CD4-positive, alpha-beta T cell treated with Interferon alpha-2 for 1 hour (primary cell): ENCODE measurements at places on chromosomes 12 and 14.
A peak's percentile ranks its signal among the peaks of the same experiment; 100 is the strongest.

- DNase-seq, result no peak
These were observed 28.7 kb downstream of the PPM1A start for GRCh38 chr14:60277605-60278190.

DNA sequence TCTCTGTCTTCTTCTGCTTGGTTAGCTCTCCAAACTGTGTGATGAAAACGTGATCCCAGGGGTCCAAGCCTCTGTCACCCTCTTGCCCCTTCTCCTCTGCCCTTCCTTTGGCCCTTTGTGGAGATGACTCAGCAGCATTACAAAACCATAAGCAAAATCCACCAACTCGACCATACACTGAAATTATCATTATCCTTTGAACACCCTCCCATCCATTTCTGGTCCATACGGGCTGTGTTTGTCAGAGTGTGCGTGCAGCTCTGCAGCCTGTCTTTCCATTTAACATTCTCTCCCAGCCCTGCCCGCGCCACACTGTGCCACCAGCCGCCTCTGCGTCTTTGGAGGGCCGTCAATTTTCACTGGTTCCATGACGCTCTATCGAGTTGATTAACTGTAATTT lies 69.2 kb downstream of the SLC25A47 start:
- DNase-seq, result no peak

- DNase-seq, result no peak
These were observed 359.4 kb upstream of the SFSWAP start for GRCh38 chr12:131351319-131352028.

DNA sequence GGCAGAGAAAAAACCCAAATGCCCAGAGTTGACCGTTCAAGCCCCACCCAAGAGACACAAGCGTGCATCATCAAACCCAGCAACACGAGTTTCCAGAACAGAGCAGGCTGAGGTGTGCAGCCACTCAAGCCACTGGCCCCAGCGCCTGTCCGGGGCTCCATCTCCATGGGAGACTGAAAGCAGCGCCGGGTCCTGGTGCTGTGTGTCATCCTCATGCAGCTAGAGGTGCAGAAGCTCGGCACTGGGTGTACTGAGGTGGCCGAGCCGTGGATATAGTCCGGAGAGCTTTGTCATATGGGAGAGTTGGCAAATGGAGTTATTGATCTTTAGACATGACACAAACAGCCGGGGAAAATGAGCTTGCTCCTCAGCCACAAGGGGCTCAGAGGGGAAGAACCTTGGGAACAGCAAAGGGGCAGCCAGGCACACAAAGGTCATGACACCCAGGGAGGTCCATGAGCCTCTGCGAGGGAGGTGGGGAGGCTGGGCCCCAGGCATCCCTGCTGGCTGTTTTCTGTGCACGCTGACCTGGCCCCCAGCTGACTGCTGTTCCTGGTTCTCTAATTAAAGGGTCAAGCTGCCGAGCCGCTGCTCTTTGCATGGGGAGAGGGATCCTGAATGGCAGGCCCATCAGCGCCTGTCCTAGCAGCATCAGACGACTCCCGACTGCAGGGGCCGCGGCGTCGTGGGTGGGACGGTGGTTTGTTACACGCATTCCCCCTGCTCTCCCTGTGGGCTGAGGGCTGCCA lies 145.4 kb upstream of the SFSWAP start:
- no peak for DNase-seq

DNA sequence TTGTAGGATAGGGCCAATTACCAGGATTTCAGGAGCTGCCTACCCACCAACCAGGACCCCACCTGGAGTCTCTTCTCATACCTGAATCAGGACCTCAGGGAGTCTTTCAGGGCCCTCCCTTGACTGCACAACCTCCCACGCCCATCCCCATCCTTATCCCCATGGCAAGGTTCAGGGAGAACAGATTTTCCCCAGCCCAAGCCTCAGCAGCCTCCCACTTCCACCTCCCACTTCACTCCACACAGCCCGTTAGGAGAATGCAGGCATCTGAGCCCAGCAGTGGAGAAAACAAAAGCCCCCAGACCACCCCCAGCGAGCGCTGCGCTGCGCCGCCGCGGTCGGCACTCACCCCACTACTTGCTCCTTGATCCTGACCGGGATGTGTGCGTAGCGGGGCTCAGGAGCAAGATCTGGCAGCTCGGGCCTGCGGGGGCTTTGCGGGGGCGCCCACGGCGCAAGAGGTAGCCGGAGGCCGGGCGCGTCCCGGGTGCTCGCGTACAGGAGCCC lies 1.4 kb downstream of the B4GALNT1 start:
- no peak for DNase-seq

DNA sequence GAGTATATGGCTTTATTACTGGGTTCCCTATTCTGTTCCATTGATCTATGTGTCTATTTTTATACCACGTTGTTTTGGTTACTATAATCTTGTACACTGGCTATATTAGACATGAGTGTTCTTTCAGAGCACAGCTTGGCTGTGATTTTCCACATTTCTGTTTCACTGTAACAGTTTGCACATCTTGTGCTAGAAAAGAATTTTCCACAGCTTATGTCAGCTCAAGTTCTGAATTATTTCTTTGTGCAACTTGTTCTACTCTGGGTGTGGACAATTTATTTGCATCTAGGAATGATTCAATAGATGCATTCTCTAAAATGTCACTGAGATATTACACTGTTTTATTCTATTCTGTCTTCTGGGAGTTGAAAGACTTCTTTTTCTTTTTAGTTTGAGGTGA lies 28.4 kb upstream of the OR5AU1 start:
- DNase-seq, result no peak

GRCh38 chr14:43896044-43896443 lies 611.0 kb downstream of the FSCB start:
- DNase-seq, result no peak

DNA sequence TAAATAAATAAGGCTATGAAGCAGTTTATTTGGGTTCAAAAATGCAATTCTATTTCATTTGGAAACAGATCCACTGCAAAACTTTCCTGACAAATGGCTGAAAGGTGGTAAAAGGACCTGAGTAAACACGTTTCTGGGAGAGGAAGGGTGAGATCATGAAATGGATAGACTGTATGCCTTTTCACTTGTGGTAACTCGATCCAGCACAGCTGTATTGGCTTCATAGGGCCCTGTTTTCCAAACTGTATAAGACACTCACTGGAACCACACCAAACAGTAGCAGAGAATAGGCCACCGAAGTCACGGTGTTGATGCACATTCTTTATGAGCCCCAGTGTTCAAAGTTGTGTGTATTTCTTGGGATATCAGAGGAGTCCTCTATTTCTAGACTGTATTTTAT lies 325.2 kb upstream of the DIO2 start:
- no peak for DNase-seq

GRCh38 chr14:89965839-89966238 lies 10.1 kb downstream of the TDP1 start:
- no peak for DNase-seq

DNA sequence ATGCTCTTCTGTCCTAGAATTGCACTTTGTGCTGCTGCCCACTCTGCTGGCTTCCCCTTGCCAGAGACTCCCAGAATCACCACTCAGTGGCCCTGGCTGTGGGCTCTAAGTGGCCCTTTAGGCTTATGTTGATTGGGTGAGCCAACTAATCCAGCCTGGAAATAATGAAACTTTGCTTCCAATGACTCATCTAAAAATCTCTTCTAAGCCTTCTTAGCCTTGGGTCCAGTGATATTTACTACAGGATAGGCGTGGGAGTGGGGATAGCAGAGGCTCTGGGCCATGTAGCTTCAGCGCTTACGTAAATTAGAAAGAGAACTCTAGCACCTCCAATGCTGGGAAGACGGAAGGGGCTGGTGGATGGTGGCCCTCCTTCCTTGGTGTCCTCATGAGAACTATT lies 137.9 kb downstream of the TTC8 start:
- no peak for DNase-seq

DNA sequence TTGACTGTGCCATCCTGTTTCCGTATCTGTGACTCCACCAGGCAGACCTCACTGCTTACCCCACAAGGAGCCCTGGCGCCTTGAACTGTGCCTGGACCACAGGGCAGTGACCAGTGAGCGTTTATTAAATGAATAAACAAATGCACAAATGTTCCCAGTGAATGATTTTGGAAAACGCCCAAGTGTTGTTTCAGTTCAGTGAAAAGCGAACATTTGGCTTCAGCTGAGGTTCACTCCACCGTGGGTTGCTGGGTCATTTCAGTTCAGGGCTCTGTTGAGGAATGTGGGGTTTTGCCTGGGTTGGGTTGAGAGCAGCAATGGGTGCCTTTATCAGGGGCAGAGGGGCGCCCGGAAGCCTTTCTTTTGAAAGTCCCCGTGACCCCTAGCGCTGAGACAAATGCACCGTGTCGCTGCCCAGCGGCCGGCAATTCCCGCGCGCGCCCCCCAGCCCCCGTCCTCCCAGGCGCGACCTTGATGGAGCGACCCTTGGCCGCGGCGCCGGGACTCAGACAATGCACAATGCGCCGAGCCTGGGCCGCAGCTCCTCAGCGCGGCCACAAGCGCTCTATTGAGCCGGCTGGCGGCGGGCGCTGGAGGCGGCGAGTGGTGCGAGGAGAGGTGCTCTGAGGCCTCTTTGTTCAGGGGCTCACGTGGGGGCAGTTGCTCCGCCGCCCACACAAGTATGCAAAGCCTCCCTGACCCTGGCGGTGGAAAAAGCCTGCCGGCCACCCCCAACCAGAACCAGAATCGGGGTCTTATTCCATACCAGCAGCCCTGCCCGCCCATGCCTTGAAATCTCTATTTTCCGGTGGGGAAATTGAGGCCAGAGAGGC lies 40.5 kb upstream of the CLMN start:
- no peak for DNase-seq

- no peak for DNase-seq
These were observed 302.5 kb downstream of the EMP1 start for GRCh38 chr12:13499008-13499407.

DNA sequence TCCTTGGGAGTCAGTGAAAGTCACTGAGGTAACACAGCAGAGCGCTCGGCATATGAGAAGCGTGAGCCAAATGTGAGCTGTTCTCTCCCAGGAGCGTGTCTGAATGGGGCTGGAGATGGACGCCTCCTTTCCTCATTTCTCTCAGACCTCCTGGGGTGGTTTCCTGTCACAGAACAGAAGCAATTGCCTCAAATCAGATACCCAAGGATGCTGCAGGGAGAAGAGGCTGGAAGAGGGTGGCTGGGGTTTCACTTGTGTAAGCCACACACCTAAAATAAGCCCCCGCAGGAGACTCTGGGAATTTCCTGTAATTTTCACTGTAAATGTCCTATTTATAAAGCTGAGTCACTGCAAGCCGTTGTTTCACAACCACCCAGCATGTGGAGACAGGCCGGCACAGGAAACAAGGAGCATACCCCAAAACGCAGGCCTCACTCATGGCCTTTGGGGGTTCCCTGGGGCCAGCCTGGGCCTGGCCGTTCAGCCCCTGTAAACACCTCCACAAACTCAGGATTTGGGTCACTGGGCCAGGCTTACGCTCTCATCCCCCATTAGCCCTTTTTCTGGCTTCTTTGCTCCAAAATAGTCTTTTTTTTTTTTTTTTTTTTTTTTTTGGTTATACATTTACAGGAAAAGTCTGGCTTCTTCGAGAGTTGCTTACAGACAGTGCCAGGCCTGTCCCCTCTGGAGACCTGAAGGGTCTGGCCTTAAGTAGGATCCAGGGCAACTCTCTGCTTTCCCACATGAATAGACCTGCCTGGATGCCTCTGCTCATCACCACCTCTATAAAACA lies 55.3 kb downstream of the VCPKMT start:
- peak; percentile 66 for DNase-seq

DNA sequence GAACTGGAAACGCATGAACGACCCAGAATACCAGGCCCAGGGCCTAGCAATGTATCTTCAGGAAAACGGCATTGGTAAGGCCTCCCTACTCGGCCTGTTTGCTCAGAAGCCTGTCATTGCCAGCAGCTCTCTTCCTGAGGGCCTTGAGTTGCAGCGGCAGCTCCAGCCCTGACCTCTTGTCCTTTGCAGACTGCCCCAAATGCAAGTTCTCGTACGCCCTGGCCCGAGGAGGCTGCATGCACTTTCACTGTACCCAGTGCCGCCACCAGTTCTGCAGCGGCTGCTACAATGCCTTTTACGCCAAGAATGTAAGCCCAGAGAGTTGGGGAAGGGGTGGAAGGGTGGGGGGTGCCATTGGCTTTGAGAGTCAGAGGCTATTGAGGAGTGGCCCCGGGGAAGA lies 3.7 kb upstream of the IRF9 start:
- DNase-seq, result no peak

DNA sequence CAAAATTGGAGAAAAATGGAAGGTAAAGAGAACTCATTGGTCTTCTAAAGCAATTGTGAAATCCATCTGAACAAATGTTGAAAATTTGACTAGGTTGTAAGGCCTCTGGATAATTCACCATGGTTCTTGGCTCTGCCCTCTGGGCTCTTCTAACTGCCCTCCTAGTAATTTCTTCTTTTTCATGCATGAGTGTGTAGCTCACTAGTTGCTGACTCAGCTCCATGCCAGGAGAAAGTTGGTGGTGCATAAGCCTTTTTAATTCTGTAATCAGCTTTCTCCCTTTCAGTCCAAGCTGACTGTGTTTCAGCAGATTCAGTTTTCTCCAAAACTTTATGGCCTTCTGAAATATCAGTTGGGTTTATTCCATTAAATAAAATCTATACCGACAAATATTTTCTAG lies 877.8 kb upstream of the ATXN7L3B start:
- no peak for DNase-seq

GRCh38 chr12:31590642-31591379 lies at the start of gene DENND5B:
DENND5B (minus strand) TSS chr12:31591136; CDS start chr12:31590832, 304 bp downstream.
- DNase-seq, result peak; percentile 9

- no peak for DNase-seq
These were observed 26.9 kb downstream of the CMKLR1 start for GRCh38 chr12:108312073-108312659.

DNA sequence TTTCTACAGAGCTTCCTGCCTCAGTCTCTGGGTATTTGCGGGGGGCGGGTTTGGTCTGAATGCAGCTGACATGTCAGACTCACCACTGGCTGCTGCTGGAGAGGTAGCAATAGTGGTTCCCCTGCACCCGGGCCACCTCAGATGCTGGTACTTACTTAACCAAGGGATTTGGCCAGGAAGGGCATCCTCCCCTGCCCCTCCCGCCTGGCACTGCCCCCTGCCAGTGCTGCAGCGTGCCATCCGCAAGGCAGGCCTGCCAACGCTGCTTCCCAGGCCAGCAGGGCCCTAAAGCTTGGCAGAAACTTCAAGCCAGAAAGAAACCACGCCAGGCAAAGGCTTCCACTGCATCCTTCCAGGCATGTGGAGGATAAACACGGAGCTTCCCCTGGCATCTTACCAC lies 22.1 kb downstream of the RAB35 start:
- DNase-seq, result no peak

DNA sequence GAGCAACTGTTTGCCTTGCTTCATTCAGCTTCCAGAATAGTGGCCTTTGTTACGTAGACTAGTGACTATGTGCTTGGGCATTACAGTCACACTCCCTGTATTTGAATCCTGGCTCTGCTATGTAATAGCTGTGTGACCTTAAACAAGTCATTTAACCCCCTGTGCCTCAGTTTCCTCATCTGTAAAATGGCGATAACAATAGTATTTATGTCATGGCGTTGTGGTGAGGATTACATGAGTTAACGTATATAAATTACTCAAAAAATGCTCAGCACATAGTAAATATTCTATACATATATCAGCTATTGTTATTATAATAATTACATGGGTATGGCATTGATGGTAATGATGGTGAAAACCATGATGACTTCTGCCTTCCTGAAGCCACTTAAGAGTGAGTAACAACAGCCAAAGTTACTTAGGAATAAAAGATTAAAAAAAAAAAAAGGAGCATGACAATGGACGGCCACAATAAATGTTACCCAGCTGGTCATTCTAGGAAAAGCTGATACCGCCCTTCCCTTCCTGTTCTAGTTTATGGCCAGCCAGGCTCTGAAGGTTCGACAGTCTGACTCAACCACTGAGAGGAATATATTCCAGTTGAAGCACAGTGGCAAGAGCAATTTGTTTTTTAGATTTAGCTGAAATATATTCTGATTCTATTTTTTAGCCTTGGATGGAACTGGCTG lies 9.9 kb upstream of the ADIPOR2 start:
- DNase-seq, result no peak

GRCh38 chr14:53957739-53958138 lies 1.1 kb upstream of the BMP4 start:
- DNase-seq, result no peak
